Activated naive CD8-positive, alpha-beta T cell treated with anti-CD3 and anti-CD28 coated beads, Interleukin-2, amount 10 ng/mL, durations not matched to agents 7 days and 5 days (primary cell): ENCODE measurements at places on chromosomes 11 and 22. TPM values are rescaled to one million over a fixed set of nuclear protein-coding genes. Genes with fewer than 3 reads are reported as not detected.

DNA sequence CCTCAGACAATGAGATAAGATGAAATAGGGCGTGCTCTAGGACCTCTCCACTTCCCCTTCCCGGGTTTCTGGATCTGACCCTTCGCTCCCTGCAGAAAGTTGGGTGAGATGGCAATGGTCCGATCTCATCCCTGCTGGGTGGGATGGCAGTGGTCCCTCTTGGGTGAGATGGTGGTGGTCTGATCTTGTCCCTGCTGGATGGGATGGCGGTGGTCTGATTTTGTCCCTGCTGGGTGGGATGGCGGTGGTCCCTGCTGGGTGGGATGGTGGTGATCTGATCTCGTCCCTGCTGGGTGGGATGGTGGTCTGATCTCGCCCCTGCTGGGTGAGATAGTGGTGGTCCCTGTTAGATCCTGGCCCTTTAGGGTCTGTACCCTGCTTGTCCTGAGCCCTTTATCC lies 21.3 kb downstream of the ST14 start:
- DNase-seq = no peak

Gene ZNF215
- total RNA-seq = 1.1 TPM

Gene FZD4
- 0.11 TPM for total RNA-seq

Gene BATF2
- total RNA-seq = 1.2 TPM

DNA sequence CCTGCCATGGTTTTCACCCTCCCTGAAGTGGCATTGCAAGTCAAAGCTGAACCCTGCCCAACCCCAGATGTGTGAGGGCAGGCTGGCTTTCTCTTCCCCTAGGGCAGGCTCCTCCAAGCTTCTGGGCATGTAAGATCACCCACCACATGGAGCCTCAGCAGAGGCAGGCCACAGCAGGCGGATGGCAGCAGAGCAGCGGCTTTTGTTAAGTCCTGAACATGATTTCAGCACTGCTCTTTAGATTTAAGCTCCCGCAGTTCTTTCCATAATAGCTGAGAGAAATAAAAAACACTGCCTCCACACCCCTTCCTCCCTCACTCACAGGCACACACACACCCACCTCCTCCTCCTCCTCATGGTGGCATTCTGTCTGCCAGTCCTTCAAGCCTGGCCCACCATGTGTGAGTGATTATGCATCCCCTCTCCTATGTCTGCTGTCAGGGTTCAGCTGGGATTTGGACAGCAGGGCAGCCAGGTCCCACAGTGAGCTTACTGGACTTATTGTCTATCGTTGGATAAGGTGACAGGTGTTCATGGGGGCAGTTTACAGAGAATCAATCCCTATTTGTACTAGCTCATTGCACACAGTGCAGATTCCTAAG lies 5.0 kb upstream of the NTM start:
- no peak for DNase-seq

Gene PHLDA2
- 0.55 TPM for total RNA-seq

DNA sequence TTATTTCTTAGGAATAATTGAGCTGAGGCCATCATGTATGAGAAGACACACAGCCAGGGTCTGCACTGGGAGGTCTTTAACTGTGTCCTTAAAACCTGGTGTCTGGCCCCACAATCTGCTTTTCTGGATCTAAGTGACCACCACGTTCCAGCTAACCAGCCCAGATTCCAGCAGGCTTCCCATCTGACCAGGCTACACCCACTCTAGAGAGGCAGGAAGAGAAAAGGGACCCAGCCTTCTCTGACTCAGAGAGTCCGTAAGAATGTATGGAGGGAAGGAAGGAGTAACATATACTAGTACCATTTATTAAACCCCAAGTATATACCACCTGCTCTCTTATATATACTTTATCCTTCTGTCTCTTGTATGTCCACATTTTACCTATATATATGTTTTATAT lies 80.1 kb downstream of the LDLRAD3 start:
- no peak for DNase-seq

GRCh38 chr11:30565027-30565426 lies 21.1 kb downstream of the MPPED2 start:
- no peak for DNase-seq

DNA sequence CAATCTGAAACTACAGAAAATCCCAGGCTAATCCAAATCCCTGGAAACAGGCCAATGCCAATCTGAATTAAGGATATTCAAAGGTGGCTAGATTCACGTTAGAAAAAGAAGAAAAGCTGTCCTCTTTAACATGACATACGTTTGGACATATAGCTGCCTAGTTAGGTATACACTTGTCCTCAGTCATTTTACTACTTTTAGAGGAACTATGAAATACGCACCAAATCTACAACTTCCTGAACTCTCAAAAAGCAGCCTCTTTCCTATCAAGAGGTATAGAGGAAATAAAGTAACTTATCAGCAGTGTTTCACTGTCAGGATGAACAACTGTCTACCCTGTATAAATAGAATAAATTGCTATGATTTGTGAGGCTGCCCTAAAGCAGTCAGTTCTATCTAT lies 24.0 kb downstream of the KMT5B start:
- no peak for DNase-seq

Gene ZNF214
- total RNA-seq = not detected

Gene PTPRCAP
- total RNA-seq = 351 TPM

DNA sequence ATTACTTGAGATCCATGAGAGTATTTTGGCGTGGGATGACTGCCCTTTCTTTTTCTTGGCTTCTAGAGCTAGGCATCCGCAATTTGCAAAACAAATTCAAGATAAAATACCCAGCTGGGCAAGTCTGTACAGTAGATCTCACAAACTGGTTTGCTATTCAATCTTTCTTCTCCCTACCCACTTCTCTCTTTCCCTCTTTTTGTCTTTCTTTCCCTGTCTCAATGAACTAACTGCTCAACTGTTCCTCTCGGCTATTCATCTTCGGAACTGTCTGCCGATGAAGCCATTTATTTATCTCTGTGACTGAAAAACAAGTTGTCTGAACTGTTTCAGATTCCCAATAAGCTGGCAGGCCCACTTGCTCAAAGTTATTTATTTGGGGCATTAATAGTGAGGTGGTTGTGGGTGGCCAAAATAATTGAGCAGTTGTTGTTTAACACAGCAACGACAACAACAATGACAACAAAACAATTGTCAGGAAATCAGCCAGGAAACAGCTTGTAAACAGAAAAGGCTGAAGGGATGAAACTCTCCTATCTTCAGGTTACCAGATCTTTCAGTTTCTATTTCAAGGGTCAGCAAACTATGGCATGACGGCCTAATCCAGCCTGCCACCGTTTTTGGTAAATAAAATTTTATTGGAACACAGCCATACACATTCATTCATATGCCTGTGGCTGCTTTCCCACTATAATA lies 76.0 kb upstream of the MTMR2 start:
- no peak for DNase-seq

Gene CAPRIN1
- 201 TPM for total RNA-seq

DNA sequence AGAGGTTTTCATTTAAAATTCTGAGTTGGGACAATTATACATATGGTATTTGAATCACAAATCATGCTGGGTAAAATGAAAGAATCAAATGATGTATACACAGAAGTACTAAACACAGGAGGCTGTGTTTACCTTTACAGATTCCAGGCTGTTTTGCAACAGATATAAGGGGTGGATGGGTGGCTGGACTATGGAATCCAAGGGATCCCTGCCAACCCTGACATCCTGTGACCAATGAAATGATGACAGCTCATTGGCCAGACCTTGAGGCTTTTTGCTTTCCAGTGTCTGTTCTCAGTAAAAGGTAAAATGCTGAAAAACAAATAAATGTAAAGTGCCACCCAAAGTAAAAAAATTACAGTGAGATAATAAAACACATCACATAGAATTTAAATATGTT lies 3.3 kb upstream of the DDI1 start:
- no peak for DNase-seq

DNA sequence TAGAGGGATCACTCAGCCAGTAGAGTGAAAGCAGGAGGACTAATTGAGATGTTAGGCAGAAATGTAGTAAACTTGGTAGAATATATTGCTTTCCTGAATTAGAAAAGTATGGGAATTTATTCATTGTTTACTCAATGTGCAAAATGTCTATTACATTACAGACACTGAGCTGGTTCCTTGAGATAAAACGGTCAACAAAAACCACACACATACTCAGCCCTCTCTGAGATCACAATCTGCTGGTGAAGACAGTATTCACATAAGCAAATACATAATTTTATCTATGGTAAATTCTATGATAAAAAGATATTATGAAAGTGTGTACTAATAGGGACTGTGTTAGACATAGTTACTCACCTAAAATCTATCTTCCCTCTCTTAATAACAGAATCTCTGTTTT lies 833.5 kb downstream of the KCNA4 start:
- DNase-seq = no peak

Gene BRSK2
- total RNA-seq = 0.36 TPM

DNA sequence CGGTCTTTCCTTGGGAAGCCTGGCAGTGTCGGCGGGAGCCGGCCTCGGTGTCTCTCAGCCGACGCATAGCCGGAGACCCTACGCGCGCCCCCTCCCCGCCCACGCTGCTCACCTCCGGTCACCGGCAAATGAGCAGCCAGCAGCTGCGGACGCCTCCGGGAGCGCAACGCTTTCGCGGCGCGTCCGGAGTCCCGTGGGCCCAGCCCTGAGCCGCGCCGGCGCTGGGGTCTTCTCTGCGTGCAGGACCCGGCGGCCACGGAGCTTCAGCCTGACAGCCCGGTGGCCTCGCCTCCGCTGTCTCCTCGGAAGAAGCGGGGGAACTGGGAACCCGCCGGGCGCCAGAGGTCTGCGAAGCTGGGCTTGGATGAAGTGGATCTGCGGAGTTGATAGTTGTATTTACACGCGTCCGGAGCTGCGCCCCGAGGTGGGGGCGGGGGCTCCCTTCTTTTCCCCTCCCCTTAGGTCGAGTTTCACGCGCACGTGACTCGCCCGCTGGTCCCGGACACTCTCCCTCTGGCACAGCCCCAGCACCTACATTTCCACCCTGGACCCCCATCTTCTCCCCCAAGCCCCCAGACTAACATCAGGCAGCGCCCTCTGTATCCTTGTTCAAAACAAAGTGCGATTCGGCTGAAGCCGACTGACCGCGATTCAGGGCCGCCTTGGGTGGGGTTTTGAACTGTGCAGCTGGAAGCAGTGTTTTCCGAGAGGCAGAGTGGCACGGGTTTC lies at the start of gene SLC43A1:
Gene SLC43A1 (minus strand): TSS at position 371 of the 729 bp plus-strand sequence. CDS start 1,591 bp downstream, outside the sequence.
- DNase-seq = peak; percentile 66

- DNase-seq = peak; percentile 72
Measured at GRCh38 chr11:13486926-13487660, 8.7 kb downstream of the PTH start.

Gene TRIM48
- not detected for total RNA-seq

Gene BTBD18
- total RNA-seq = not detected

Gene SLC22A8
- total RNA-seq = not detected

DNA sequence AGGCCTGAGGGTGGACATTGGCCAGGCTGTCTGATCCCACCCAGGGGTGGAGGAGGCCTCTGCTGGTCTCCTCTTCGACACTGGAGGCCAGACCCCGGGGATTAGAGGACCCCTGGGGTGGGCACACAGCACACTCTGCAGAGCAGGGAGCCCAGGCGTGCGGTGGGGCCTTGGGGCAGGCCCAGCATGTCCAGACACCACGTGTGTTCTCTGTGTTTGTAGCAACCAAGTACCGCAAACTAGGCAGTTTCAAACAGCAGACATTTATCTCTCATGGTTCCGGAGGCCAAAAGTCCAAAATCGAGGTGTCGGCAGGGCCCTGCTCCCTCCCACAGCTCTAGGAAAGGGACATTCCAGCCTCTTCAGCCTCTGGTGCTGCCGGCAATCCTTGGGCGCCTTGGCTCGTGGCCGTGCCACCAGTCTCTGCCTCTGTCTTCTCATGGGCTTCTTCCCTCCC lies 1.5 kb downstream of the PANX2 start:
- DNase-seq = peak; percentile 33

Gene FXYD2
- 28.0 TPM for total RNA-seq

Gene SLC22A6
- not detected for total RNA-seq

DNA sequence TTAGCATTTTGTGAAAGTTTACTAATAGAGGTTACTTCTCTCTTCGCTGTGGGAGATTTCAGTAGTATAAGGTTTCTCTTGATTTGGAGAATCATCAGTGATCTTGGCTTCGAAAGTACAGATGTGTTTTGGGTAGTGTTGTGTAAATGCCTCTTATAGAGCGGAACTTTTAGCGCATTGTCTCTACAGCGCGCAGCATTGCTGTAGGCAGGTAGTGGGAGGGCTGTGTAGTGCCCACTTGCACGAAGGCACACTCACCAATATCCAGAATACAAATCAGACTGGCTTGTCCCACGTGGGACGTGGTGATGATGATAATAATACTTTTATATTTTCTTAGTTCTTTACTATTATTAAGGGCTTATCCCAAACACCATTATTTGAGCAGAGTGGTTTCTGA lies 51.4 kb downstream of the FAM83F start:
- no peak for DNase-seq

DNA sequence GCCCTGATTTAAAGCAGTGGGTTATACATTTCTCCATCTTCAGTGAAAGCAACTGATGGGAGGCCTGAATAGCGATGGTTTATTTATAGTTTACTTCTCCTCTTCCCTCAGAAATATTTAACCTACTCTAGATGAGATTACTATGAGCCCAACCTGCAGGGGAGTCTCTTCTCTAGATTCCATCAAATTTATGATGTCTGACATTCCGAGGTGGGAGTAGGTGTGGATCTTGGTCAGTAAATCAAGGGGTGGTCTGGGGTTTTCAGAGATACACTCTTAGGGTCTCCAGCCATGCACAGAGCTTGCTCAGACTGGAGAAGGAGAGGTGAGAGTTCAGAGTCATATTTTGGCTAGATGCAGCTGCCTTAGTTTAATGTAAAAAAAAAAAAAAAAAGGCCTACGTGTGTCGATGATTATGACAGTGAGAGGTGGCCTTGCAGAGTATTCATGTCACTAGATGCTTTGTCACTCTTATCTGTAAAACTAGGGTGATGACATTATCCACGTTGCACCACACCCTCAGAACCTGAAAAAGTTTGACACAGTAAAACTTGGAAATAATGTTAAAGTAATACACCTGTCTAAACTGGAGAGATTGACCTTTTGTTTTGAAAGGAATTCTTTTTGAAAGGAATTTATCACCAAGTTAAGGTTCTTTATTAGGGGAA lies 81.2 kb downstream of the EXT2 start:
- no peak for DNase-seq

DNA sequence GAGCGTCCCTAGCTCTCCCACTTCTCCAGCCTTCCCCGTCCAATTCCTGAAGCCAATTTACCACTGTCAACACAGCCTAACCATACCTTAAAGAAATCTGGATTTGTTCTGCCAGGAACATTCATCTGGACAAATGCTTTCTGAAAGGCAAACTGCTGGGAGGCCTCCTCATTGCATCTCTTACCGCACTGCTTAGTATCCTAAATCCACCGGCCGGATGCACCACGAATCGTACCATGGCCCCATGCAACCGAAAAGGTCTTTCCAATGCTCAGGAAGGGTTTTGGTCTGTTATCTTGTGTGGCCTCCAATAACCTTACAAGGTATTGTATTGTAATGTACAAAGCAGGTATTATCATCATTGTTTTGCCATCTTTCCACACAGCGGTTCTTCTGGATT lies 57.6 kb downstream of the MYH9 start:
- DNase-seq = no peak

GRCh38 chr11:45461514-45461913 lies 175.4 kb upstream of the SYT13 start:
- no peak for DNase-seq

Gene OR8D4
- not detected for total RNA-seq

Gene PHOX2A
- total RNA-seq = not detected
